ENCODE measurements at places on chromosomes 11 and 22. TPM values are rescaled to one million over a fixed set of nuclear protein-coding genes. Genes with fewer than 3 reads are reported as not detected.

Gene PDE2A
- total RNA-seq: 30.3 TPM

Gene SERHL2
- total RNA-seq: 12.6 TPM

Gene OR6T1
- total RNA-seq: not detected

Gene TRIM48
- total RNA-seq: not detected

Gene LMO2
- 13.8 TPM for total RNA-seq

Gene MUC15
- not detected for total RNA-seq

Gene PACS1
- 47.3 TPM for total RNA-seq

Gene OR2AT4
- total RNA-seq: 1.8 TPM

All from tibial nerve (tissue), 4 donors.